Activated CD8-positive, alpha-beta memory T cell treated with anti-CD3 and anti-CD28 coated beads for 1 hour (primary cell): ENCODE measurements at places on chromosomes 16 and 17.

DNA sequence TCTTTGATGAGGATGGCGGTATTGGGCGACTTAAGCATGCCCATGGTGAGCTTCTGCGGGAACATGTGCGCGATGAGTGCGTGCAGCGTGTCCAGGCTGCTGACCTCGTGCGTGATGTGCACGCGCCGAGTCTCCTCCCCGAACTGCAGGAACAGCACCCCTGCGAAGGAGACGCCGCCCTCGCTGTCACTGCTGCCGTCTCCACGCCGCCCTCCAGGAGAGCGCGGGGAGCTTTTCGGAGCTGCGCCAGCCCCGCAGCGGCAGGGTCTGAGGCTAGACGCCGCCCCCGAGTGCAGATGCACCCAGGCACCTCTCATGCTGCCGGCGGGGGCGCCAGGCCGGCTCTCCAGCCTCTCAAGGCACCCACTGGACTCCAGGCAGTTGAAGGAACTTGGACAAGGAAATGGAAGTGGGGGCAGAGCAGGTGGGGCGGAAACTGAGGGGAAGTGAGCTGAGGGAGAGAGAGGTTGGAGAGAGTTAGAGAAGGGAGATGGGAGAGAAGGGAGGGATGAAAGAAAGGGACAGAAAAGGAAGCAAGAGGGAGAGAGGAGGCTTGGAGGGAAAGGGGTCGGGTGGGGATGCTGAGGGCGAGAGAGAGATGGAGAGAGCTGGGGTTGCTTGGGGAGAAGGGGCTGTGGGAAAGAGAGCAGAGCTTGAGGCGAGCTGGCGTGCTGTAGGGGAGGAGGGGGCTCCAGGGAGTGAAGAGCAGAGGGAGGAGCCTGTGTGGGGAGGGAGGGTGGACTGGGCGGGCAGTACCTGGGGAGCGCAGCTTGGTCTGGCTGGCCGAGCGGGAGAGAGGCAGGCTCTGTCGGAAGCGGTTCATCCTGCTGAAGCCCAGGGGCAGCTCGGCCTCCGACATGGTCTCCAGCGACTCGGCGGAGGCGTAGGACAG is 42.1 kb downstream of the SRCIN1 start:
- DNase-seq: no peak

- no peak for DNase-seq
Observed at GRCh38 chr17:51128076-51128475, 7.4 kb upstream of the SPAG9 start.

GRCh38 chr17:50875074-50875473 is 8.9 kb upstream of the TOB1 start:
- DNase-seq: no peak

DNA sequence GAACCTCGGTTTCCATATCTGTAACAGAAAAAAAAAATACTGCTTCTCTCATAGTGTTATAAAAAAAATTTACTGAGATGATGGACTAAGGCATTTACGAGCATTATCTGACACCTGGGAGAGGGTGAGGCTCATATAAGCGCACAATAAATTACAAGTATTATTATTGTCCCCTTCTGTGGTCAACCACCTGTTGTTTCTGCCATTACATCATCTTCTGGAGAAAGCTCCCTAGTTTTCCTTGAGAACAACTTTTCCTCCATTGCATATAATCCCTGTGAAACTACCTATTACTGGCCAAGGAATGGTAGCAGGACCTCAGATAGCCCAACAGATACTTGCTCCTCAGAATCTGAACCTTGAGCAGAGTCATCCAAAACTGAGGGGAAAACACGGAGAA is 11.7 kb upstream of the GGA2 start:
- no peak for DNase-seq

DNA sequence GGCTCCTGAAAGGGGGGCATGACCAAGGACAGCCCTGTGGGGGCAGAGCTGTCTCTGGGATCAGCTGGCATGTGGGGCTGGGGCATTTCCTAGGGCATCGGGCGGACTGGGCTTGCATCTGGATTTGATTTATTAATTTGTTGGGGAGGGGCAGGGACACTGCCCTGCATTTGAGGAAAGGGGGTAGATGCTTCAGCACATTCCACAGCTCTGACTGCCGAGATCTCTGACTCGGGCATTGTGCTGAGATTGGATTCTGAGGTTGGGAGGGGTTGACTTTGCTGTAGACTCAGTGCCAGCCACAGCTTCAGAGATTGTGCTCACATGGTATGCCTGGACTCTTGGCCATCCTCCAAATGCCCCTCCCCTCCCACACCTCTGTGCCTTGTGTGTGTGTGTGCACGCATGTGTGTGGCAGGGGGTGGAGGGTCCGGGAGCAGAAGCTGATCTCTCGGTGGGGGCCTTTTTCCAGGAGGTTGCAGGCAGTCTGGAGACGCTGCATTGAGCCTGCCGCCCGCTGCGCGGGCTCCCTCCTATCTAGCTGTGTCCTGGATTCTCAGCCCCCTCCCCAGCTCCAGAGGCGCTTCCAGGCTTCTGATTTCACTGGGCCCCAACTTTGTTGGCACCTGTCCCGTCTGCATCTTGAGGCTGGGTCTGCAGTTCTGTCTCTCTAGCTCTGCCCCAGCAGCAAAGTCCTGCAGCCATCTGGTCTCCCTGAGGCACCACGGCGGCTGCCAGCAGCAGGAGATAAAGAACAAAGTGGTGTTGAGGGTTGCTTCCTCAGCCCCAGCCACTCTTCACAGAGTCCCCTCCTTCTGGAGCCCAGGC is 14.9 kb downstream of the IGFBP4 start:
- no peak for DNase-seq

DNA sequence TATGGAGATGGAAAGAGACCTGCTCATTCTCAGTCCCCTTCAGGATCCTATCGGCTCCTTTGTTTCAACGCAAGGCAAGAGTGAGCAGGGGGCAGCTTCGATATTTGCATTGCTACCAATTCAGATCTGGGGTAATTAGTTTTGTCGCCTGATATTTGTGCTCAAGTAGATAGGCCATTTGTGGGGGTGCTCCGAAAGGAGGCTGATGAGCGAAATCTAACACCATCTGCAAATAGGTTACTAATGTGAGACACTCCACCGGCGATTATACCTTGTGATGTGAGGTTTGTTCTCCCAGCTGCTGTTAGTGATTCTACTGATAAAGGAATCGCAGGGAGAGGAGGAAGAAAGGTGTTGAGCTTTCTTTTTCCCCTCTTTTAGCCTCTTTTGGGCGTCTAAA is 31.5 kb downstream of the WSCD1 start:
- no peak for DNase-seq

- no peak for DNase-seq
Observed at GRCh38 chr17:6231886-6232731, 161.9 kb downstream of the WSCD1 start.

- DNase-seq: no peak
Observed at GRCh38 chr17:59315866-59316265, 15.6 kb upstream of the YPEL2 start.

GRCh38 chr16:15855704-15856003 is 1.2 kb downstream of the MYH11 start:
- DNase-seq: no peak

DNA sequence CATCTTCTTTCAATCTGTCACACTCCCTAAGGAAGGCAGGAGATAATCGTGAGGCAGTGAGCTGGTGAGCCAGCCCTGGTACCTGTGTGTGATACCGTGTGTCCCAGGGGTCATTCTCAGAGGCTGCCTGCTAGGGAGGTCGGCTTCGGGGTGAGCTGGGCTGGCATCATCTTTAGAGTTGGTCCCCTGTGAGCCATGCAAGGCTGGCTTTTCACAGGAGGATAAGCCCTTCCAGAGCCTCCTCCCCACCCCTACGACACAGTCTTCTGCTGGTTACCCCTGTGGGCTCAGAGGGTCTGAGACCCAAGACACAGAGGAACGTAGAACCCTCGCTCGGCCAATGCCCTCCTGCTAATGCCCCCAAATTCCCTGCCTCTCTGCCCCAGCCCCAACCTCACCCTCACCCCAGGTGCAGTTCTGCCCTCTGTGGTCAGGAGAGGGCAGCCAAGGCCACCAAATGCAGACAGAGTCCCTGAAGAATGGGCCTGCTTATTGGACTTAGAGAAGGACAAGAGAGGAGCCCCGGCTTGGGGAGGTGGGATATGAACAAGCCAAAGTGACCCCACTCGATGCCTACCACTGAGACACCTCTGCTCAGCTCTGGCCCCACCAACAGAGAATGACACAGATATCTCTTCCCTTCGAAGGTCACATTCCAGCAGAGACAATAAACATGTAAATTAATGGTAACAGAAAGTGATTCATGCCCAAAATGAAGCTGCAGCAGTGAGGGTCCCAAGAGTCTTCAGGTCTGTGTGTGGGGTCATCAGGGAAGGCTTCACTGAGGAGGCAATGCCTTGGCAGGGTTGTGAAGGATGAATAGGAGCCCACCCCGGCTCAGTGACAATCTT is 80.8 kb upstream of the CCL1 start:
- no peak for DNase-seq

DNA sequence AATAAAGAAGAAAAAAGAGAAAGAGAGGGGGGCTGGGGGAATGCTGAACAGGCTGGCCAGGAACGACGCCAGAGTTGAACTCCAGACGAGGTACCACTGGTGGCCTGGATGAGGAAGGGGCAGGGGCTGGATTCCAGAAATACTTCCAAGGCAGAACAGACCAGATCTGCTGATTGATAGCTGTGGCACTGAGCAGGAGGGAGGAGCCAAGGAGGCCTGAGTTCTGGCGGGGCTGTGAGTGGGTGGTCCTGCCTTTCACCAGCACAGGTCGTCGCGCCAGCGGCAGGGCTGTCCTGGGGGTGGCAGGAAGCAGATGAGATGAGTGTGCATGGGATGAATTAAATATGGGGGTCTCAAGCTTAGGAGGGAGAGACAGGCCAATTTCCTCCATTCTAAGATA is 5.5 kb downstream of the CCDC42 start:
- DNase-seq: no peak

GRCh38 chr17:52110923-52111581 is 47.5 kb downstream of the CA10 start:
- no peak for DNase-seq

- no peak for DNase-seq
Observed at GRCh38 chr16:66231452-66232160, 134.9 kb upstream of the CDH5 start.

DNA sequence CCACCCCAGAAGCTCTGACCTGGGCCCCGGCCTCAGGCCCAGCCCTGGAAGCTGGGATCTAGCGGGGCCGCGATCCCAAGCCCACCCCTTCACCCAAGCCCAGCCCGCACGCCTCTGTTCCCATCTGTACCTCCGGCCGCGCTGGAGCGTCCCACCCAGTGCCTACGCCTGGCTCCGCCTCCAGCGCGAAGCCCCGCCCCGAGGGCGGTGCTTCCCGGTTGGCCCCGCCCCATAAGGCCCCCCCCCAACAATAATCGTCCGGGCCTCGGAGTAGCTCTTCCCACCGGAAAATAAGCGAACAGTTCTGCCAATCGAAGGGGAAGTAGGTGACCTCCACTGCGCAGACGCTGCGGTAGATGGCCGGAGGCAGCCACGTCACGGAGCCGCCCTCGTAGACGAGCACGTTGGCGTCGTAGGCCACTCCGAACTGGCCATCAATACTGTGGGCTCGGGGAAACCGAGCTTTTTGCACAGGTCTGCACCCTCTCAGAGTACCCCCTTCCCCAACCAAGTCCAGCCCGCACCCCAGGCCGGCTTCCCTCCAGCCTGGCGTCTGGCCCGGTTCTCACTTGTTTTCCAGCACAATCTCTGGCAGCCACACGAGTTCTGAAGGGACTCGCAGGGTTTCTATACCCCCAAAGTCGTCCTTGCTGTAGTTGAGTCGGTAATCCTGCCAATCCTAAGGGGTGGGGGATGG is 1.1 kb downstream of the CHRNE start:
- DNase-seq: no peak

DNA sequence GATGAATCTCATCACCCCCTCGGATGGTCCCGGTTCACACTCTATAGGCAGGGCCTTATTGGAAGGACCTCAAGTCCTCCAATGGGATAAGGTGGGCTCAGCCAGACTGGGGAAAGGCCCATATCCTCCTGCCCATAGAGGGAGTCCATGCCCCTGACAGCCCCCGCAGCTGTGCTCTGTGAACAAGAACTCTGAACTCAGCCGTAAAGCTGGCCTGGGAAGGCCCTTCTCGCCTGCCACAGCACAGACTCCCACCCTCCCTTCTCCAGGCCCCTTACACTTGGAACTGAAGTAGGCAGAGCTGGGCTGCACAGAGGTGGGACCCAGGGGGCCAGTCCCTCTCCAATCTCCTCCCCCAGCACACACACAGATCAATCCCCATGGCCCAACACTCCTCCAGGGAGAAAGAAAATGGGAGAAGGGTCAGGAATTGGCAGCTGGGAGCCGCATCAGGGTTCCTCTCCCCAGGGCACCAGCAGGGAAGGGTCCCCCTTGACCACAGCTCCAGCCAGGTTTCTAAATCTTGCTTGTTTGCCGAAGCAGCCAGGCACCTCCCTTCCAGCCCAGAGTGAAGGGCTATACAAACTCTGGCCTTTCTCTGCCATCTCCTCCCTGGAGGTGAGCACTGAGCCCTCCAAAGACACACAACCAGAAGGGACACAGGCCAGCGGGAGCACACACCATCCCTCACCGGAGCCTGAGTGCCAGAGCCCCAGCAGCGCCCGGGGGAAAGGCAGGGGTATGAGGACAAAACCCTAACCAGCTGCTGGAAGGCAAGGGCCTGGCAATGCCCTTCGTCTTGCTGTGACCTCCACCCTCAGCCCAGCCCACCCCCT is 454.1 kb downstream of the SOX9 start:
- DNase-seq: no peak

- DNase-seq: no peak
Observed at GRCh38 chr17:27323538-27324215, 29.8 kb downstream of the WSB1 start.

- no peak for DNase-seq
Observed at GRCh38 chr17:76421044-76421407, 31.9 kb downstream of the UBE2O start.

GRCh38 chr17:76599694-76600460 is 14.2 kb upstream of the ST6GALNAC2 start:
- DNase-seq: no peak

GRCh38 chr16:28616636-28617035 is 6.8 kb upstream of the SULT1A1 start:
- no peak for DNase-seq

DNA sequence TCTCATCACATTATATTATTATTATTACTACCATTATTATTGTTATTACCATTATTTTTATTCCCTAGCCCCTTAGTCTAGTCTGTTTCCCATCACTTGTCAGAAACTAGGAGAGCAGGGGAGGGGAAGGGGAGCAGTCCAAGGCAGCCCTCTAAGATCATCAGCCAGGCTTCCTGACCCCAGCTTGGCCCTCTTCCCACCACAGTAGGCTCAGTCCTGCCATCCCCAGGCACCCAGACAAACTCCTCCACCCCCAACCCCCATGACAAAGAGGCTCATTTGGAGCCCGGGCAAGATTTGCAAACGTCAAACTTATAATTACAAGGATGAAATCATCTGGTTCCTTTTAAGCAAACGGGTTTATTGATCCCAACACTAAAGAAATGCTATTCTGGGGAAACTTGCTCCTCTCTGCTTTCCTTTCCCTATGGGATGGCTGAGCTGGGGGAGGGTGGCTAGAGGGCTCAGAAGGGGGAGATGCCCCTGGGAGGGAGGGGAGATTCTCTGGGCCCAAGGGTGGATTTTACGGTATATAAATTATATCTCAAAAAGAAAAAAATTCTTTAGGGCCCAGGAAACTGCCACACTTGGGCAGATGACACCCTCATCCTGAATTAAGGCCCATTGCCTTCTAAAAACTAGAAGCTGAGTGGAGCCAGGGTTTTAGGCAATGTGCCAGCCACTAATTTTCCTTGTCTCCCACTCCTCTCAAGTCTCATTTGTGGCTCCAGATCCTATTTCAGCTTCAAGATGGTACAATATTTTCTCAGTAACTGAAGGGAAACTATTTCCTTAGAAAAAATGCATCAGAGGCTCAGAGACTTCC is 4.4 kb upstream of the CBFB start:
- DNase-seq: no peak

GRCh38 chr17:3639981-3640596 is 3.5 kb downstream of the CTNS start:
- DNase-seq: no peak
